HEK293T (cell line): ENCODE measurements at places on chromosomes 4 and X.

- DNase-seq, result no peak
Measured at GRCh38 chr4:4714331-4714730, 145.1 kb upstream of the MSX1 start.

DNA sequence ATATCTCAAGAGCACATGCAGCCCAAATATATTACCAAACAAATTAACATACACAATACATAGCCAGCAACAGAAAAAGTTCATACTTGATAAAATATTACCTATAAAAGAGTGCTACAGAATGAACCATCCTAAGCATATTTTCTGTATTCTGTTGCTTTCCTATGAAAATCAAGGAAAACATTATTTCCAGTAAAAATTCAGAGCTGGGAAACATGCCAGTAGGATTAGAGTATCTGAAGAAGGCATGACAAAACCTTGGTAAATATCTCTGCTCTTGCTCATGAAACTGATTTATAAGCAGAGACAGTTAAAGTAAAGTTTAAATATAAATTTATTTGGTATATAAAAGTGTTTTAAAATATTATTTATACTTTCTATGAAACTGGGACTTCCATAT is 599.7 kb downstream of the ARAP2 start:
- no peak for DNase-seq

- no peak for DNase-seq
Measured at GRCh38 chrX:3129256-3129655, 88.0 kb downstream of the ARSF start.

- no peak for DNase-seq
Measured at GRCh38 chr4:61628282-61628681, 428.2 kb downstream of the ADGRL3 start.

- no peak for DNase-seq
Measured at GRCh38 chrX:103640401-103641155, 11.8 kb downstream of the TCEAL1 start.

DNA sequence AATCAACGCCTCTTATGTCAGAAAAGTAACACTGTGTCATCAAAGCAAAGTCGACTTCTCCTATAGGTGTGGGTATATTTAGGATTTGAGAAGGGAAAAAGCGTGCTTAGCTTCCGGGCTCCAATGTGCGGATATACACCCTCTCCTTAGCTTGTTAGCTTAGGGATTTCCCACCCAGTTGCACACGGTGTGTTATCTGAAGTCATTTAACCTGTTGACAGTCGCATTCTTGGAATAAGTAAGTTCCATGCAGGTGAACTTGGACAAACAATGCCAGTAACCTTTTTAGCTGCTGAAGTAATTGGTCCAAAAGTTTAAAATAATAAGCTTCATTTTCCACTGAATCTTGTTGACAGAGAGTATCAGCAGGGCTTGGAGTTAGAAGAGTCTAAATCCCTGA is 113.7 kb downstream of the SHROOM3 start:
- no peak for DNase-seq

- no peak for DNase-seq
Measured at GRCh38 chr4:176191974-176192373, 3.4 kb downstream of the SPATA4 start.

DNA sequence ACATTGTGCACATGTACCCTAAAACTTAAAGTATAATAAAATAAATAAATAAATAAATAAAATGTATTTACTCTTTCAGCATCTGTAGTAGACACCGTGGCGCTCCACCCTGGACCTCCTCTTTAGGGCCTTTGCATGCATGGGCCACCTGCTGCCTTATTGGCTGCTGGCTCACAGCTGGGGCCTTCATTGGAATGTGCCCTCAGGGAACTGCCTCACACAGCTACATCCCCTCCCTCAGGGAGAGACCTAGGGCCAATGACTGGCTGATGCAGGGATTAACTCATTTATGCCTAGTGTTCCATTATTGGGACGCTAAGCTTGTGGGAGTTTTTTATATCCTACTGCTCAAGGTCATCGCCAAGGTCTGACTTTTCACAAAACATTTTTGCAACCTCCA is 302.9 kb upstream of the FTHL17 start:
- no peak for DNase-seq

- DNase-seq, result no peak
Measured at GRCh38 chrX:104117759-104118158, 5.4 kb downstream of the ZCCHC18 start.

DNA sequence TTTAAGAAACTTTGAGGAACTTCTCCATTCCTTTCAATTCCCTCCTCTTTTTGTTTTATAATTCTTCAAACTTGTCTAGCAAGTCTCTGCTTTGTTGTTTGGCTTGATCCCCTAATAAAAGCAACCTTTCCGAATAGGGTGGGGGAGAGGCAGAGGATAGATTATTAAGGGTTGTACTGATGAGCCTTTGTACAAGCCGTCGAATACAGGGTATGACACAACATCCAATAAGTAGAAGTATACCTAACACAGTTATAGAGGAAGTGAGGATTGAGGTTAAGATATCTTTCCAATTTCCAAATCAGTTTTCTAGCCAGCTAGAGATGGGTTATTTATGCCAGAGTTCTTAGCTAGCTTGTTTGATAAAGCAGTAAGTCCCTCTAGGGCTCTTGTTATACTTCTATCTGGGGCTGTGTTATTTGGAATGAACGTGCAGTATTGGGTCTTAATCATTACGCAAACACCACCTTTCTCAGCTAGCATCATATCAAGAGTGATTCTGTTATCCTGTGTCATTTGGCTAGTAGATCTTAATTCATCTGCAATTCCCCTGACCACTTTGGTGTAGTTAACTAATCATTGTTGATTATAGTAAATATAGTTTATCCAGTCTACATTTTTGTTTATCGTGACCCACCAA is 18.5 kb downstream of the METAP1 start:
- no peak for DNase-seq

DNA sequence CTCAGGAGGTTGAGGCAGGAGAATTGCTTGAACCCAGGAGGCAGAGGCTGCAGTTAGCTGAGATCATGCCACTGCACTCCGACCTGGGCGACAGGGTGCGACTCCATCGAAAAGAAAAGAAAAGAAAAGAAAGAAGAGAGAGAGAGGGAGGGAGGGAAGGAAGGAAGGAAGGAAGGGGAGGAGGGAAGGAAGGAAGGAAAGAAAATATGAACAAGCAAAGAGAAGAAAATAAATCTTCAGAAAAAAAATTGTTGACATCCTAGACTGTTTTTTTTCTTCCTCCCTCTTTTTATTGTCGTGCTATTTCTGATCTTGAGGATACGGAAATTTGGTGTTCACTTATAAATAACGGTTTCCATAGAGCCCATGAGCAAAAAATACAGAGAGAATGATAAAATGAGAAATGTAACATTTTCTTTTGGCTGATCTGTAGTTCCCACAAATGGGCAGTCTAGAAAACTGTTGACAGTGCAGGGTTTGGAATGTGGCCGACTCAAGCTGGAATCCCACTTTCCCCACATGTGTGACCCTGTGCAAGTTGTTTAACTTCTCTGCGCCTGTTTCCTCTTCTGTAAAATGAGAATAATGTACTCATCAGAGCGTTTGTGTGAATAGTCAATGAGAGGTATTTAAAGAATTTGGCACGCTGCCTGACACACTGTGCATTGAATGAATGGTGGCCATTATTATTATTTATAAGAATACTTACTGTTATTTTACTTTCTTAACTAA is 19.4 kb downstream of the SORBS2 start:
- no peak for DNase-seq

GRCh38 chr4:137638934-137639333 is 106.6 kb upstream of the PCDH18 start:
- no peak for DNase-seq

DNA sequence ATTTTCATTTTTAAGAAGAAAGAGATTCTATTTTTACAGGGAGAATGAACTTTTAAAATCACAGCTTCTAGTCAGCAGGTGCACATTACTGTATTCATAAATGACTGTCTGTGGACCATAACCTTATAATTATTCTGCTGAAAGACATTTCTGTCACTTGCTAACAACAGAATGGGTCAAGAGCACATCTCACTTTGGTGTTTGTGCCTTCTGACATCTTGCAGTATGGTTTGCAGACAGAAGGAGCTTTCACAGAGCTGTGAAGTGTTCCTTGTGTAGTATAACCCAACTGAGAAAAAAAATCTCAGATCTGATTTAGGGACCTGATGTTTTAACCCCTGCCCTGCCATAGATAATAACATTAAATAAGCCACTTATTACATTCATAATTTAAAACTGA is 131.4 kb upstream of the CTSO start:
- DNase-seq, result no peak

DNA sequence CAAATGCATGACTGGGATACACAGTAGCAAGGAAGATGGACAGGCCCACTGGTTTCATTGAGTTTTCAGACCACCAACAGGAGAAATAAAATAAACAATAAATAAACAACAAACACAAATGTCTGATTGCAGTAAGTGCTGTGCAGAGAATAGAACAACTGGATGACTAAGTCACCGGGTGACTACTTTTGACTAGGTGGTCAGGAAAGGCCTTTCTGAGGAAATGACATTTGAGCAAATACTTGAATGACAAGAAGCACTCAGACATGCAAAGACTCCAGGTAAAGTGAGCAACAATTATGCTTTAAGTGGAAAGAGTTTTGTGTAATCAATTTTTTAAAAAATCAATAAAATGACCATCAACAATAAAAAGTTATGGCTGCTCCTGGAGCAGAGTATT is 137.7 kb downstream of the BTC start:
- no peak for DNase-seq

DNA sequence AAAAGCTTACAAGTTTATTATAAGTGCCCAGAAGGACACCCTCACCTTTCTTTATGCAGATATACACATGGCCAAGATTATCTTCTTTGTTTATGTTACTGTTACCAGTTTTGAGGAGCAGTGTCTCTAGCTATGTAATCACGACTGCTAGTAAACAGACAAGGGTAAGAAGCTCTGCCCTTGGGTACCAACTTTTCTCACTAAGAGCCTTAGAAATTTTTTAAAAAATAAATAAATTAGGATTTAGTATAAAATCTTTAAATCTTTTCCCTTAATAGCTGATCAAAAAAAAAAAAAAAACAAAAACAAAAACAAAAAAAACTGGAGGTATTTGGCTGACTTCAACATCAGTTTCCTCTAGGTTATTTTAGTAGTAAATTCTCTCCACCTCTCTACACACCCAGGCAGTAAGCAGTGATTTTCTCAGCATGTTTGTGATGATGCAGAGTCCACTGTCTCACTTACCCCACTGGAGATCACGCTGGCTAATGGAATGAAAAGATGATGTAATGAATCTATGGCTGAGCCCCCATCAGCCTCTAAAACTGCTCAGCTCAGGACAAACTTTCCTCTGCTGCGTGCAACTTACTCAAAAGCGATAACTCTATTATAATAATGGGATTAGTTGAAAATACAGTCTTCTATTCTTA is 125.9 kb downstream of the FRYL start:
- DNase-seq, result no peak

- no peak for DNase-seq
Measured at GRCh38 chr4:27791640-27792039, 931.0 kb downstream of the STIM2 start.

DNA sequence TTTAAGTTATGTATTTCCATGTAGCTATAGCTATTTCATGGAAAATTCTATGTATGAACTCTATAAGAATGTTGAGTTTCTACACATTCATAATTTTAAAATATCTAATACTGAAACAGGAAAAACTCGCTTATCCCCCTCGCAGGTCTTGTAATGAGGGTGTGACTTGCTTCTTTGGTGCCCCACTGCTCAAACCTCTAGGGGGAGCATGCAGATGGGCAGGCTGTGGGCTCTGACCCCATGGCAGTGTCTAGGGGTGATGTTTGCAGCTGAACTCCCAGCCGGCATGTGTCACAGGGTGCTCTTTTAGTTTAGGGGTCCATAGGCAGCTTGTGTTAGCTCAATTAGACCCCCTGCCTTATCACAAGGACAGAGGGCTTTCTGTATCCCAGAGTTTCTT is 1825.7 kb upstream of the ADGRL3 start:
- no peak for DNase-seq

DNA sequence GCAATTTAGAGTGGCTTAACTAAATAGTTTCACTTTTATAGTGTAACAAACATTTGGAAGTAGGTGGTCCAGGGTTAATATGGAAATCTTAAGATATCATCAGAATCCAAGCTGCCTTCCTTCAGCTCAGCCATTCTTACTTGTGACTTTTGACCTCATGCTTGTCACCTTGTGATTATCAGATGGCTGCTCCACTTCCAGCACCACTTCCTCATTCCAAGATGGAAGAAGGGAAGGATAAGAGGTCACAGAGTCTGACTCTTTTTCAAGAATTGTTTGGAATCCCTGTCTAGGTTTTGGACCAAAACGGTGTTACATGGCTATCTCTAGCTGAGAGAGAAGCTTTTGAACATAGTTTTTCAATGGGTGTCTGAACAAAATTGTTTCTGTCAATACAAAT is 39.9 kb downstream of the MTTP start:
- DNase-seq, result no peak

GRCh38 chr4:131093303-131093702 is 1997.4 kb downstream of the C4orf33 start:
- DNase-seq, result no peak

- no peak for DNase-seq
Measured at GRCh38 chr4:73902038-73902637, 32.9 kb downstream of the CXCL1 start.

DNA sequence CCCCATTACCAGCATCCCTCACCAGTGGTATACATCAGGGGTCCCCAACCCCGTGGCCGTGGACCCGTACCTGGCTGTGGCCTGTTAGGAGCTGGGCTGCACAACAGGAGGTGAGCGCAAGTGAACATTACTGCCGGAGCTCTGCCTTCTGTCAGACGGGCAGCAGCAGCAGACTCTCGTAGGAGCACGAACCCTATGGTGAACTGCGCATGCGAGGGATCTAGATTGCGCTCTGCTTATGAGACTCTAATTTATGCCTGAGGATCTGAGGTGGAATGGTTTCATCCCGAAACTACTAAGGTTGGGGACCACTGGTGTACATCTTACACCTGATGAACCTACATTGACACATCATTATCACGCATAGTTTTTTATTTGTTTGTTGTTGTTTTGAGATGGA is 52.8 kb upstream of the DHX15 start:
- no peak for DNase-seq

- no peak for DNase-seq
Measured at GRCh38 chr4:114184901-114185300, 205.5 kb upstream of the ARSJ start.

DNA sequence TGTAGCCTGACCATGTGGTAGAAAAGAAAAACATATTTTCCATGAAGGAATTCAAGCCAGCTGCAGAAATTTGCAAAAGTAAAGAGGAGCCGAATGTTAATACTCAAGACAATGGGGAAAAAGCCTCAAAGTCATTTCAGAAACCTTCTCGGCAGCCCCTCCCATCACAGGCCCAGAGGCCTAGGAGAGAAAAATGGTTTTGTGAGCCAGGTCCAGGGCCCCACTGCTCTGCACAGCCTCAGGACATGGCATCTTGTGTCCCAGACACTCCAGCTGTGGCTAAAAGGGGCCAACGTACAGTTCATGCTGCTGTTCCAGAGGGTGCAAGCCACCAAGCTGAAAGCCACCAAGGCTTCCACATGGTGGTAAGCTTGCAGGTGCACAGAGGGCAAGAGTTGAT is 50.9 kb upstream of the BBS12 start:
- no peak for DNase-seq

GRCh38 chr4:96652158-96652557 is 812.3 kb downstream of the PDHA2 start:
- DNase-seq, result no peak

- peak; percentile 40 for DNase-seq
Measured at GRCh38 chr4:84498203-84498934, 723 bp downstream of the NKX6-1 start.
